ENCODE measurements at places on chromosomes 3 and 15.

- no peak for DNase-seq
Observed at GRCh38 chr15:97077975-97078374, 747.5 kb downstream of the NR2F2 start.

DNA sequence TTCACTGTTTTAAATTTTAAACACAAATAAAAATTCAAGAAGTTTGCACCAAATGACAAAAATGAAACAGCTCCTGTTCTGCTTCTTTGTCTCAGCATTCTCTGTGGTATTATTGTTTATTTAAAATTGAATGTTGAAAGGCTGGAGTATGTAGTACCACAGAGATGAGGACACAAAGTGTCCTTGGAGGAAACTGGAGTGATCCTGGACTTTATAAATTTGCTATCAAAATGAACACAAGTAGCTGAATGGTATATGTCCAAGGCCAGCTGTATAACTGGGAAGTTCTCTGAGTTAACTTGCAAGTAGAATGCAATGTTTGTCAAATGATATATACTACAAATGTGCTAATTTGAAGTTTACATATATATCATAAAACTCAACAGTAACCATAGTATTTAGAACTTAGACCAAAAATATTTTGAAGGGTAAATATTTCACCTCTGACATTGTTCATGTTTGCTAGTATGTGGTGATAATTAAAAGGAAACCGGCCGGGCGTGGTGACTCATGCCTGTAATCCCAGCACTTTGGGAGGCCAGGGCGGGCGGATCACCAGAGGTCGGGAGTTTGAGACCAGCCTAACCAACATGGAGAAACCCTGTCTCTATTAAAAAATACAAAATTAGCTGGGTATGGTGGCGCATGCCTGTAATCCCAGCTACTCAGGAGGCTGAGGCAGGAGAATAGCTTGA is 12.3 kb downstream of the BTLA start:
- DNase-seq: no peak

- no peak for DNase-seq
Observed at GRCh38 chr15:63044077-63044644, 1.6 kb downstream of the TPM1 start.

DNA sequence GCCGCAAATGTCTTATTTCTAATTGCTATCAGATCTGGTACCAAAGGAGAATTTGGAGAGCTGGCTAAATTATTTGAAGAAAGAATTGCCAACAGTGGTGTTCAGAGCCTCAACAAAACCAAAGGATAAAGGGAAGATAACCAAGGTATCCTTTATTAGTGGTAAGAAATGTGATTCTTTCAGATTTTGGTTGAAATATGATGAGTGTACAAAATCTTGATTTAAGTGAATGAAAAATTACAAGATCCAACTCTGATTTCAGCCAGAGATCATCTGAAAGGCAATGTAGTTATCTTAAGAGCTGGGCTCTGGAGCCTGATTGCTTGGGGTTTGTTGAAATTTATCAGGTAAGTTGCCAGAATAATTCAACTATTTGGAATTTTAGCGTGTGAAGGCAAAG is 4.7 kb downstream of the GNL3 start:
- no peak for DNase-seq

DNA sequence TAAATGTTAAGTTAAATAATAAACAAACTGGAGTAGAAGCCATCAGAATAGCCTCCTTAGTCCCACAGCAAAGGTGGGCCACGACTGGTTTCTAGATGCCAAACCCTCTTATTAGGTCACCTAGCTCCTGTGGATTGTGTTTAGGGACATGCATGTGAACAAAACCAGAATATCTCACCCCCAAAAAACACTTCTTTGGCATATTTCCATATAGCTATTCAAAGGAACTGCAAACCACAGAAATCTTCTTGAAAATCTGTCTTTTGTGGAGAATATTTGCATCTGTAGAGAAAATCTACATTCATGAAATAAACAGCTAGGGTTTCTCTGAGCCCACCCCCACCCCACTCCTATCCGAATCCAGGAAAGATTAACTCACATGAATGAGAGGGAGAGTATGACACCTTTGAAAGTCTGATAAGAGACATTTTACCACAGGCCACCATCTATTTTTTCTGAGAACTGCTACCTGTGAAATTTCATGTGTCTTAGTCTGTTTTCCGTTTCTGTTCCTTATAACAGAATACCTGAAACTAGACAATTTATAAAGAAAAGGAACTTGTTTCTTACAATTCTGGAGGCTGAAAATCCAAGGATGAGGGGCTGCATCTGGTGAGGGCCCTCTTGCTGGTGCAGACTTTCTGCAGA is 159.4 kb downstream of the NEK10 start:
- no peak for DNase-seq

GRCh38 chr3:61687206-61687605 is 125.8 kb downstream of the PTPRG start:
- no peak for DNase-seq

DNA sequence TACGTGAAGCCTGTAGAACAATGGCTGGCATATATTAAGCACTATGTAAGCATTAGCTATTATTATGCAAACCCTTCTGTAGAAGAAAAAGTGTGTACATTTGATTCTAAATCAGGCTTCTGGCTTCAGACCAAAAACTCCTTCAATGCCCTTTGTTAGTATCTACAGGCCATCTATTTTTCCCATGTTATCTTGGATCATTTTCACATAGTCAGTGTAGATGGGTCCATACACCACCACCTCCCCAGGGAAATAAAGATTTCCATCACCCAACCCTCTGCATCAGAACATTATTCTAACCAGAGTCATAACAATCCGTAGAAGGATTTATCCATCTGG is 8.0 kb upstream of the KLHL6 start:
- no peak for DNase-seq

DNA sequence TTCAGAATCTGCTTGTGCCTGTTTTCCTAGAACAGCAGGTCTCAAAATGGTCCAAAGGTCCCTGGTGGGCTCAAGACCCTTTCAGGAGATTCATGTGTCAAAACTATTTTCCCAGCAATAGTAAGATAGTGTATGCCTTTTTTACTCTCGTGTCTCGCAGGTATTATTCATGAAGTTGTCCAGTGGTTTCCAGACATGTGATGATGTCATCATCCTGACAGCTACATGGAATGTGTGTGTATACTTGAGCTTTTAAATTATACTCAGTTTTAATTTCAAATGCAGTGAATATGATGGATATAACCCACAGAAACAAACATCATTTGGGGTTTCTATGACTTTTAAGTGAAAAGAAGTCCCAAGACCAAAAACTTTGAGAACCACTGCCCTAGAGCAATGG is 288.6 kb downstream of the NTRK3 start:
- no peak for DNase-seq

DNA sequence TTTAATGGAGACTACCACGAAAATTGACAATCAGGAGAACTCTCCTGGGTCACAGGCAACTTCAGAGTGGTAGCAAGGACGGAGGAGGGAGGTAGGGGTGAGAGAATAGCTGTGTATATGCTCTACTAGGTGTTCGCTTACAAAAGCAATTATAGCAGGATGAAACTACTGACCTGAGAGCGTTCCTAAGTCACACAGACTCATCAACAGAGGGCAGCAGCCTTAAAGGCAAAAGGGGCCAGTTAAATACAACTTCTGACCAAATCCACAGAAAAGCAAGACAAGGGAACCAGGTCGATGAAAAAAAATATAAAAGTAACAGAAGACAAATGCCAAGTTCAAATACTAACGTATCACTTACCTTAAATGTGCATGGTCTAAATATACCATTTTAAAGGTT is 894.6 kb downstream of the PLOD2 start:
- DNase-seq: no peak

GRCh38 chr3:66280304-66280703 is 59.5 kb downstream of the SLC25A26 start:
- DNase-seq: no peak

Data from T-helper 17 cell (primary cell).